Chondrocyte (in vitro differentiated cells): ENCODE measurements at places on chromosomes 1 and 21. TPM values are rescaled to one million over a fixed set of nuclear protein-coding genes. Genes with fewer than 3 reads are reported as not detected.

DNA sequence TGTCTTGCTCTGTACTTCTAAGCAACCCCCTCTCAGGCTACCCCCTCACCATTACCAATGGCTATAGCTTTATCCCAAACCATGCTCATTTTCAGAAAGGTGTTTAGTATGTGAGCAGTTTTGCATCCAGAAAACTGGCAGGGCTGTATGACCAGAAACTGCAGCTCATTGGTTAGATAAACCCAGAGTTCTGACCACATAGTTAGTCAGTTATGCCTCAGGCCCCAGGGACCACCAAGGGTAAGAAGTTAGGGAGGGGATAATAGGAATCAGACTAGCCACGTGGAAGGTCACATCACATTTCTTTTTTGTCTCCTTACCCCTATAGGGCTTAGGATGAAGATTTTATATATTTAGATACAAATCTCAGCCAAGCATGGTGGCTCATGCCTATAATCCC, 1.2 kb downstream of the ITGA10 start:
- H3K27me3 ChIP-seq = no peaks in the 10 kb centered on the region
- H3K4me1 ChIP-seq = peaks cover 29% of the 10 kb centered on the region
- H3K27ac ChIP-seq = no peak overlapping the region
- DNase-seq = no peak
- H3K4me3 ChIP-seq = peak overlapping the region; percentile 7

DNA sequence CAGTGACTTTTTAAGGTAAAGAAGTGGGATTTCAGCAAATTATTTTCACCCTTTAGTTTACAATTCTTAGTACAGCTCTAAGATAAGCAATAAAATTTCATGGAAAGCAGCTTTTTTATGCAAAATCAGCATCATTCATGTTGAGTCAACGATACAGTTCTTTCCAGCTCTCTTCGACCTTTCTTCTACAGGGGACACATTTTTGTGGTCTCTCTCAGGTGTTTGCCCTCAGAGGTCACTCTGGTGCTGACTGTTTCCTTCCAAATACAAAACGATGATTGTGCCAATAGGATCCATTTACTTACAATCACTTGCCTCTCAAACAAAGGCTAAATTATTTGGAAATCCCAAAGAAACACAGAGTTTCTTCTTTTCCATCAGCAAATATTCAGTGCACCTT, 51.0 kb downstream of the PSMG1 start:
- H3K27me3 ChIP-seq = peaks cover 3% of the 10 kb centered on the region
- H3K4me3 ChIP-seq = no peak overlapping the region
- H3K4me1 ChIP-seq = peaks cover 8% of the 10 kb centered on the region
- no peak for DNase-seq
- no peak overlapping the region for H3K27ac ChIP-seq

DNA sequence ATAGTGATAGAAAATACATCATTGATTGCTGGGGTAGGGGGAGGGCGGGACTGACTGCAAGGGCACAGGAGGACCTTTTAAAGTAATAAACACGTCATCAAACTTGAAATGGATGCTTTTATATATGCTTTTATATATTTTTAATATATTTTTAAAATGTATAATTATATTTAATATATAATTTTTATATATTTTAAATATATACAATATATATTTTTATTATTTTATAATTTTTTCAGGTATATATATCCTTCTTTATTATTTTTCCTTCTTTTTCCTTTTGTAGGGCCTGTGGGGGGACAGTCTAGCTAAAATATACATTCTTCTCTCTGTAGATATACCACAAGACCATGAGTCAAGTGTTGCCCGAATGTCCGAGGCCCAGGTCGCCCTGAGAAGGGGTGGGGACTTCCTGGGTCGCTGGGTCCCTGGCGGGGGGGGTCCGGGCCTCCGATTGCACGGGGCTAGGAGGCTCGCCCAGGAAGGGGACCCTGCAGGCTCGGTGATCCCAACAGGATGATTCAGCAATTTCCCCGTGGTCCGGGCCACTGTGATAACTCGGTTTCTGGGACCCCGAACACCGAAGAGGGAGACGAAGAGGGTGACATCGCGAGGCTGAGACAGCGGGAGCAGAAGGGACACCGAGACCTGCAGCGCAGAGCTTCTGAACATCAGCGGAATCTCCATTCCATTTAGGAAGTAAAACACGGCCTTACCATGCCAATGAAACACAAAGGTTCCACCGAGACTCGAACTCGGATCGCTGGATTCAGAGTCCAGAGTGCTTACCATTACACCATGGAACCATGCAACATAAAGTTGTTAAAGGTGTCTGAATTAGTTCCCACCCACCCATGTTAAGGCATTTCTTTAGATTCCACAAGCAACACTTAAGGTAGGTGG, 112.5 kb upstream of the NBPF11 start:
- H3K27ac ChIP-seq = peak overlapping the region; percentile 2
- peaks cover 12% of the 10 kb centered on the region for H3K4me1 ChIP-seq
- no peak for DNase-seq
- H3K27me3 ChIP-seq = peaks cover 10% of the 10 kb centered on the region
- no peak overlapping the region for H3K4me3 ChIP-seq

PRR9 gene
- not detected in 3 replicates for total RNA-seq

GMEB1 gene
- total RNA-seq = 10.9 to 12.6 TPM (median 12.4 TPM) in 3 replicates

CEPT1 gene
- total RNA-seq = 20.8 to 25.6 TPM (median 24.2 TPM) in 3 replicates

GRCh38 chr1:198143797-198144196, 13.0 kb upstream of the NEK7 start:
- no peaks in the 10 kb centered on the region for H3K27me3 ChIP-seq
- no peaks in the 10 kb centered on the region for H3K4me1 ChIP-seq
- no peak for DNase-seq
- H3K27ac ChIP-seq = no peak overlapping the region
- no peak overlapping the region for H3K4me3 ChIP-seq

NUP133 gene
- 30.7 to 37.0 TPM (median 31.0 TPM) in 3 replicates for total RNA-seq

DNA sequence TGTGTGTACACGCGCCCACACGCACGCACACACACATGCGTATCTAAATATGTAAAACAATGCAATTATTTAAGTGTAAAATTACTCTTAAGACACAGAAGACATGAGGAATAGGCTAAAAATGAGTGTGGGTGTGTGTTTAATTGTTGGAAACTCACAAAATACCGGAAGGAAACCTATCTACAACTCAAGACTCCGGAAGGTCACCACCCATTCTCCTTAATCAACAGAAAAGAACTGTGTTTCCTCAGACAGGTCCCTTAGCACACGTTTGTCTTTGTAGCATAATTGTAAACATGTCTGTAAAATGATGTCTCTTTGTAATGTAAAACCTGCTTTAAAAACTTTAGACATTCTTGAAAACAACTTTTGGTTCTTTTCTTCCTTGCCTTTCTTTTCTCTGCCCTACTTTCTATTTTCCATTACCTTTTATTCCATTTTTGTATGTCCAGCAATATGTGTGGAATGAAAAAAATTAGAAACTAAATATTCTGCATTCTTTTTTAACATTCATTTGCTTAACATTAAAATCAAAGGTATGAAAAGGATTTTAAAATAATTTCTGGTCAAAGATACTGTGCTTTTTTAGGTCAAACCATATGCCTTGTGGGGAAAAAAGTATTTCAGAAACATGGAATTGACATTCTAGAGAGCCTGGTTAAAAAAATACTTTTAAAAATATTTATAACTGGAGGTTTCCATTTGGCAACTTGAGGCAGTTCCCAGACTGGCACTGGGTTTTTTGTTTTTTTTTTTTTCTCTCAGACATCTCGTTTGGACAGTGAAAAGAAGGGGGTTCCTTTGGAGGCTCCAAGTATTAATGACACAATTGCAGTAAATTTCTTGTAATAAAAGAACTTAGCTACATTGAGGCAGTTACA, 46.2 kb downstream of the ATP5PF start:
- peaks cover 27% of the 10 kb centered on the region for H3K4me1 ChIP-seq
- no peak overlapping the region for H3K4me3 ChIP-seq
- peaks cover 3% of the 10 kb centered on the region for H3K27me3 ChIP-seq
- no peaks in the 10 kb centered on the region for H3K36me3 ChIP-seq

GRCh38 chr1:248913933-248914332, 7.9 kb downstream of the PGBD2 start:
- peaks cover 34% of the 10 kb centered on the region for H3K36me3 ChIP-seq
- H3K4me3 ChIP-seq = no peak overlapping the region
- DNase-seq = no peak
- H3K27me3 ChIP-seq = no peaks in the 10 kb centered on the region

GRCh38 chr21:32140604-32141317, 138.1 kb downstream of the MIS18A start:
- H3K4me3 ChIP-seq = no peak overlapping the region
- no peaks in the 10 kb centered on the region for H3K27me3 ChIP-seq
- H3K36me3 ChIP-seq = no peaks in the 10 kb centered on the region

DNA sequence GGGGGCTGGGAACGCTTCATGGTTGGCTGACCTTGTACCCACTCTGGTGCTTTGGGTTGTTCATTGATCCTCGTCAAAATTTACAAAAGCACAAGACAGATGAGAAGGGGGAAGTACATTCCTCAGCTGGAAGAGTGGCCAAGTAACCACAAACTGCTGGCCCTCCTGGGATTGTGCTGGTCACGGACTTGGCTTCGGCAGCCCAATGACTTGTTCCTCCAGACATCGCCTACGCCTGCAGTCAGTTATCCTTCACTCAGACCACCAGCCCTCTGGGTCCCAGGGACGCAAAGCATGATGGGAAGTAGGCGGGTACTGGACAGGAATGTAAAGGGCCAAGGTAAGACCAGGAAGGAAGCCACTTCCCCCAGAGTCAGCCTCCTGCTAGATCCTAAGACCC, 53.1 kb downstream of the LMX1A start:
- no peaks in the 10 kb centered on the region for H3K36me3 ChIP-seq
- H3K27ac ChIP-seq = no peak overlapping the region
- no peak overlapping the region for H3K4me3 ChIP-seq

DNA sequence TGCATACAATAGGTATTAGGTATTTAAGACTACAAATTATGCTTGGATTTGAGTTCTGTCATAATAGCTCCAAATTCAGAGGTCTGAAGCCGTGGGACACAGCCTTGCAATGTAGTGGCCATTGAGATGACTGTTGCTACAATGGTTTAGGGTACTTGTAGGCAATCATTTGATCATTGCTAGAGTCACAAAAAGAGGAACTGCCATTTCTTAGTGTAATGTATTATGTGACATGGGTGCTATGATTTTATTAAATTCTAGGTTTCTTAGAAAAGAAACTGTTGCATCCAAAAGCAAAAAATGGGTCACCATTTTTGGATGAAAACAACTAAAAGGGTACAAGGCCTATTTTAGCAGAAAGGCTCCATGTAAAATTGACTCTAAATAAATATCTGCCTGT, 129.9 kb upstream of the ZNF644 start:
- H3K4me3 ChIP-seq = no peak overlapping the region
- H3K27me3 ChIP-seq = peaks cover 14% of the 10 kb centered on the region
- H3K36me3 ChIP-seq = no peaks in the 10 kb centered on the region

AZIN2 gene
- total RNA-seq = 3.5 to 12.4 TPM (median 5.8 TPM) in 3 replicates

DNA sequence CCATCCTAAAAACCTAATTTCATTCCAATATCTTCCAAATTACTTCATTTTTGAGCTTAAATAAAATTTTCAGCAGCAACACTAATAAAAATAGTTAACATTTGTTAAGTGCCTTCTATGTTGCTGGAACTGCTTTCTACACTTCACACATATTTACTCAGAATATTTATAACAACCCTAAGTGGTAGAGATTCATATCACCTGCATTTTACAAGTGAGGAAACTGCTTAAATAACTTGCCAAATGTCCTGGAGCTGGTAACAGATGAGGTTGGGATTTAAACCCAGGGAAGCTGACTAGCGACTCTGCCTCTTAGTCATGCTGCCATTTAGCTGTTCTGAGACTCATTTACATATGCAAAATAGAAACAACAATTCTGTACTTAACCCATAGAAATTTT, 86.1 kb upstream of the PBX1 start:
- no peak for DNase-seq
- no peak overlapping the region for H3K27ac ChIP-seq
- no peak overlapping the region for H3K4me3 ChIP-seq
- H3K27me3 ChIP-seq = peaks cover 7% of the 10 kb centered on the region
- H3K4me1 ChIP-seq = peaks cover 10% of the 10 kb centered on the region

GRCh38 chr1:245258271-245258920, 103.6 kb downstream of the KIF26B start:
- DNase-seq = no peak
- H3K4me1 ChIP-seq = peaks cover 34% of the 10 kb centered on the region
- no peak overlapping the region for H3K27ac ChIP-seq
- peaks cover 3% of the 10 kb centered on the region for H3K36me3 ChIP-seq
- H3K27me3 ChIP-seq = no peaks in the 10 kb centered on the region

TSPAN1 gene
- total RNA-seq = 1.4 to 2.1 TPM (median 1.6 TPM) in 3 replicates

LORICRIN gene
- not detected in 3 replicates for total RNA-seq

TCHH gene
- total RNA-seq = not detected in 3 replicates

AIM2 gene
- total RNA-seq = not detected in 3 replicates

DNA sequence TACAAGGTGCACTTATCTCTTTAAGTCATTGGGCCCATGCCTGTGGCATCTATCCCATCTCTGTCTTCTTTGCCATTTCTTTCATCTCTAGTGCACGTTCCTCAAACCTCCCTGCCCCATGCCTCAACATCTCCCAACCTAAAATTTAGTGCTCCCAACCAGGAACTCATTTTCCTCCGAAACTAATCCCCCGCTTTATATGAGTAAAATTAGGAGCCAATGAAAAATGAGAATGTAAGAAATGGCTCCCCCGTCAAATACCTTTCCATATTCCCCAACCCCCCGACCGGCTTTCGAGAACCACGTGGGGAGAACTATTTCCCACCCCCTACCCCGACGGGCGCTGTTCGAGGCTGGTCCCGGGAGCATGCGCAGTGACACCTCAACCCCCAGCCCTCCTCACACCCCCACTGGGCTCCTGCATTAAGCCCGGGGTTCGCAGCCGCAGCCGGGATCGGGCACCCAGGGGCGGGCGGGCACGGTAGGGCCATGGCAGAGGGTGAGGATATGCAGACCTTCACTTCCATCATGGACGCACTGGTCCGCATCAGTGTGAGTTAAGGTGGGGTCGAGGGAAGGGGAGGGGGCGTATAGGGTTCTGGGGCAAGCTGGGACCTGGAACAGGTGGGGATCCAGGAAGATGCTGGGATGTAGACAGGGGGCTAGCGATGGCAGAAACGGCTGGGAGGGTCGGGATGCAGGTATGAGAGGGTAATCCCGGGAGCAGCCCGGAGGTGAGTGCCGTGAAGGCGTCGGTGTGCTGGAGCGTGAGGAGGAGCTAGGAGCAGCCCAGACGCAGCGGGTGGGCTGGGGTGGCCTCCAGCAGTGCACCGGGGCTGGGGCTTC, at the start of gene TRIM46:
TSS of gene TRIM46 (plus strand) at position 372 of the 846 bp plus-strand sequence. CDS start at position 490, 118 bp downstream.
- no peaks in the 10 kb centered on the region for H3K27me3 ChIP-seq
- peaks cover 20% of the 10 kb centered on the region for H3K36me3 ChIP-seq
- H3K4me1 ChIP-seq = peaks cover 52% of the 10 kb centered on the region
- H3K27ac ChIP-seq = peak within 1 kb of the TSS; percentile 98

SRGAP2 gene
- total RNA-seq = 43.0 to 65.2 TPM (median 50.4 TPM) in 3 replicates

- H3K27me3 ChIP-seq = no peaks in the 10 kb centered on the region
- peaks cover 13% of the 10 kb centered on the region for H3K36me3 ChIP-seq
- peak overlapping the region; percentile 87 for H3K4me3 ChIP-seq
- H3K27ac ChIP-seq = peak overlapping the region; percentile 96
- DNase-seq = no peak
These were observed 3.3 kb downstream of the EPHA2 start for GRCh38 chr1:16152481-16153087.

MAP3K7CL gene
- 12.8 to 99.2 TPM (median 93.1 TPM) in 3 replicates for total RNA-seq

- no peak overlapping the region for H3K27ac ChIP-seq
- peaks cover 3% of the 10 kb centered on the region for H3K27me3 ChIP-seq
- H3K4me1 ChIP-seq = peaks cover 14% of the 10 kb centered on the region
- no peak overlapping the region for H3K4me3 ChIP-seq
These were observed 91.9 kb upstream of the IRF2BP2 start for GRCh38 chr1:234701737-234702341.

GIPC2 gene
- 0.10 to 0.15 TPM (median 0.10 TPM) in 3 replicates for total RNA-seq
